Large intestine (tissue), 12 donors: ENCODE measurements at places on chromosomes 11 and 22.

DNA sequence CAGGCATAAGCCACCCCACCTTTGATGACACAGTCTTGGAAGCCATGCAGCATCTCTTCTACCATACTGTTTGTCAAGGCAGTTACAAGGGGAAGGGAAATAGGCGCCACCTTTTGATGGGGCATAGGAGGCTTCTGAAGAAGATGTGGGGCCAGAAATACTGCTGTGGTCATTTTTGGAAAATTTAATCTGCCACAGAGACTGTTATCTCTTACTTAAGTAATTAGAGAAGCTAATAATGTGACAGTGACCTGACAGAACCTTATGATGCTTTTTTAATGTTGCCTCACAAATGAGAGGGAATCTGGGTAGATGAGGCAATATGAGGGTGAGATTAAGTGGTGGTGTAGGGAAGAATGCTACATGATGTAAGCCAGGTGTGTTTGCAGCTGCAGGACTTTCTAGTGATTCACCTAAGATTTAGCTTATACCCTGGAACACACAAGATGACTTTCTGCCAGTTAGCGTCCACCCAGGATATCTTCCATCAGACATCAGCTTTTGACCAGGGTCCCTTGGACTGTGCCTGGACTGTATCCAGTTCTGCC lies 34.3 kb upstream of the ADORA2A start:
- H3K27ac ChIP-seq = no peak overlapping the region
- no peaks in the 10 kb centered on the region for H3K27me3 ChIP-seq
- H3K36me3 ChIP-seq = peaks cover 36% of the 10 kb centered on the region
- H3K4me3 ChIP-seq = no peak overlapping the region
- no peaks in the 10 kb centered on the region for H3K4me1 ChIP-seq
- DNase-seq = no peak

DNA sequence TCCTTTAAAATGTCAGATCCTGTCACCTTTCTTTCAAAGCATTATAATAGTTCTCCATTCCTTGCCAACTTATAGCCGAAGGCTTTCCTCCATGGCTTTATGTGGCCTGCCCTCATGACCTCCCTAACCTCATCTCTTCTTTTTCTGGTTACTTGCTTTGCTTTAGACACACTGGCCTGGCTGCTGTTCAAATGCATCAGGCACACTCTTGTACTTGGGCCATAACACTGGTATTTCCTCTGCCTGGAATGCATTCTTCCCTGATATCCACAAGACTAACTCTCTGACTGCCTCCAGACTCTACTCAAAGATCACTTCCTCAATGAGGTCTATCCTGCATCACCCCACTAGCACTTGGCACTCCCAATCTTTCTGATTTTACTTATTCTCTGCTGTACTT lies 710.3 kb downstream of the KCNA4 start:
- H3K27me3 ChIP-seq = no peaks in the 10 kb centered on the region
- no peaks in the 10 kb centered on the region for H3K4me1 ChIP-seq
- no peak for DNase-seq
- no peak overlapping the region for H3K4me3 ChIP-seq
- H3K27ac ChIP-seq = no peak overlapping the region

DNA sequence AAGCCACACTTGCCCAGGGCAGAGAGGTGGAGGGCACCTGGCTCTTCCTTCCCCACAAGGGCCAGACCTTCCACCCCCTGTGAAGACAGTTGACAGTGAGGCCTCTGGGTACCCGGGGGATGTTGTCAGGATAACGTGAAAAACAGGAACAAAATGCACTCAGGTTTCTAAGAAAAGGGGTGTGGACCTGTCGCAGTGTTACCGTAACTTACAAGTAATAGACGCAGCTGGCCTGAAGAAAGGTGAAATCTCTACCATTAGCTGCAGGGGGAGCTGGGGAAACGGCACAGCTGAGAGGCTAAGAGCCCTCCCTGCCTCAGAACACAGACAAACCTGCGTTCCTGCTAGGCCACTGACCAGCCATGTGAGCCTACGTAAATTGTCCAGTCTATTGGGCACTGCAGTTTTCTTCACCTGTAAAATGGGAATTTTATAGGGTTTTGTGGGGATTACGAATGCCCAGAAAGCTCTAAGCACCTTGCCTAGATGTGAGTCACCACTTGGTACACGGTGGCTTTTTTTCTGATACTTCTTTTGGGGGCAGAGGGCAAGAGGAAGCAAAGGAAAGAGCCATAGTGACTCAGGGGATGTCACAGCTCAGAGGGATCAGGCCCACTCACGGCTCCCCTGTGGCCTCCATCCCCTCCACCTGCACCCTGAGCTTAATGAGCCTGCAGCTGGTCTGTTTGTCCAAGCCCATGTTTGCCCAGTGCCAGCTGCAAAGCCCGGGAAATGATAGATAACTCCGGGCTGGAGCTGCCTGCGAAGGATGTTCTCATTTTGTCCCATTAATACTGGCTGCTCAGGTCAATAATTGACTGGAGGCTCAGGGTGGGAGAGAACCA lies 18.4 kb upstream of the CABP7 start:
- H3K4me1 ChIP-seq = peaks cover 31% of the 10 kb centered on the region
- peaks cover 7% of the 10 kb centered on the region for H3K36me3 ChIP-seq
- DNase-seq = peak; percentile 66
- H3K27me3 ChIP-seq = peaks cover 37% of the 10 kb centered on the region
- H3K27ac ChIP-seq = peak overlapping the region; percentile 11

- H3K27me3 ChIP-seq = no peaks in the 10 kb centered on the region
- DNase-seq = no peak
- H3K4me1 ChIP-seq = no peaks in the 10 kb centered on the region
- H3K27ac ChIP-seq = no peak overlapping the region
Observed at GRCh38 chr11:130464291-130464812, 15.9 kb downstream of the ADAMTS15 start.

- no peaks in the 10 kb centered on the region for H3K27me3 ChIP-seq
- no peak overlapping the region for H3K4me3 ChIP-seq
- DNase-seq = no peak
- H3K27ac ChIP-seq = no peak overlapping the region
- H3K36me3 ChIP-seq = no peaks in the 10 kb centered on the region
- H3K4me1 ChIP-seq = peaks cover 10% of the 10 kb centered on the region
Observed at GRCh38 chr11:117945047-117945810, 16.0 kb upstream of the TMPRSS13 start.

DNA sequence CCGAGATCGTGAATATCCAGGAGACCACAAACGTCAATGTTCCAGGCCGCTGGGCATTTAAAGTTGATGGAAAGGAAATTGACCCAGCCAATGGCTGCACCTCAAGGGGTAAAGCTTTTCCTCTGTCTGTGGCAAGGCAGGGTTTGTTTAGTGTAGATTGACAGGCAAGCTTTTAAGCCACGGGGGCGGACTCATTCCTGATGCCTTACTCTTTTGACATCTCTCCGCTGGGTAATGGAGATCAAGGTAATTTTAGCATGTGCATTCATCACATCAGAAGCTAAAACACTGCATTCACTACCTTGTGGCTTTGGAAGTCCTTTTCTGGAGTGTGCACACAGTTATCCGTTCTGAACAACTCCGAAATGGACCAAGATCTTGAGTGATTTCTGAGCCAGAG lies 12.6 kb downstream of the TECTA start:
- no peaks in the 10 kb centered on the region for H3K36me3 ChIP-seq
- DNase-seq = no peak
- H3K4me1 ChIP-seq = no peaks in the 10 kb centered on the region
- H3K27ac ChIP-seq = no peak overlapping the region
- no peak overlapping the region for H3K4me3 ChIP-seq
